NCI-H524 treated with DMSO at 0.1 percent for 48 hours (cell line): ENCODE measurements at places on chromosomes 5 and 9.

DNA sequence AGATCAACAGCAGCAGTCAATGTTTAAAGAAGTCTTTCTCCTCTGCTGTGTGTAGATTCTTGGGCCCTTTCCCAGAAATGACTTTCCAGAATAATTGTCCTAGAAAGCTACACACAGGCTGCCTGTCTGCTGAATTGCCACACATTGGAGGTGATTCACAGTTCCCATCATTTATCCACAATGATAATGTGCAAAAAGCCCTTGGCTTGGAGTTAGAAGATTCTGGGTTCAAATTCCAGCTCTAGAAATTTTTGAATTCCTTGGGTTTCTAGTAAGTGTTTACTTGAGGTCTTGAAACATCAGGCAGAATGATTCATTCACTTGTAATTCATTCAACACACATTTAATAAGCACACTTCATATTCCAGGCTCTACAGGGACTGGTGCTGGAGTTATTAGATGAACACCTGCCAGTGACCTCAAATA is 28.6 kb upstream of the EPB41L4B start:
- DNase-seq, result peak; percentile 63

DNA sequence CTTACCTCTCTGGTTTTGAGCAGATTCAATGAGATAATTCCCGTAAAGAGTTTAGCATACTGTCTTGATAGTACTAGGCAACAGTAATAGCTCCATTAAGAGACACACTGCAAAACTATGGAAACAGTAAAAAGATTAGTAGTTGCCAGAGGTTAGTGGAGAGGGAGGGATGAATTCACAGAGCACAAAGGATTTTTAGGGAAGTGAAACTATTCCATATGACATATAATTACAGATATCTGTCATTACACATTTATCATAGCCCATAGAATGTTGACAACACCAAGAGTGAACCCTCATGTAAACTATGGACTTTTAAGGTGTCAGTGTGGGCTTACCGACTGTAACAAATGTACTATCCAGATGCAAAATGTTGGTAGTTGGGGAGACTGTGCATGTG is 176.4 kb upstream of the PLCXD3 start:
- DNase-seq, result no peak

GRCh38 chr9:136856079-136856476 is 3.9 kb downstream of the MAMDC4 start:
- DNase-seq, result no peak

GRCh38 chr9:127035423-127035822 is 87.0 kb downstream of the ANGPTL2 start:
- DNase-seq, result no peak

GRCh38 chr9:82558346-82558745 is 504.6 kb downstream of the RASEF start:
- no peak for DNase-seq

DNA sequence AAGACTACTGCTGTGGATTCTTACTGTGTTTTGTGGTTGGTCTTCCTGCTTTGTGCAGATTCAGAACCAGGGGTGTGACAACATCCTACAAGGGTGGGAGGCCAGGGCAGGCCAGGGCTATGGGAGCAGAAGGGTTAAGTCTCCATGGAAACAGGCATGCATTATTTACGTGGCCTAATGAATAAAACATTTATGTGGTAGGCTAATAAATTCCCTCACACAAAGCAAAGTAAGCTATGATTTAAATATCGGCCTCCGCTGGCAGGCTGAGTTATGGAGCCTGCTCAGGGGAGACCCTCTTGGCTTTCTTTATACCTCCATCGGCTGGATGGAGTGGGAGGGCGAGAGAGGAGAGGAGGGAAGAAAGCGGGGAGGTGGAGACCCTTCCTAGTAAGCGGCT is 230.3 kb upstream of the MVB12B start:
- DNase-seq, result no peak

DNA sequence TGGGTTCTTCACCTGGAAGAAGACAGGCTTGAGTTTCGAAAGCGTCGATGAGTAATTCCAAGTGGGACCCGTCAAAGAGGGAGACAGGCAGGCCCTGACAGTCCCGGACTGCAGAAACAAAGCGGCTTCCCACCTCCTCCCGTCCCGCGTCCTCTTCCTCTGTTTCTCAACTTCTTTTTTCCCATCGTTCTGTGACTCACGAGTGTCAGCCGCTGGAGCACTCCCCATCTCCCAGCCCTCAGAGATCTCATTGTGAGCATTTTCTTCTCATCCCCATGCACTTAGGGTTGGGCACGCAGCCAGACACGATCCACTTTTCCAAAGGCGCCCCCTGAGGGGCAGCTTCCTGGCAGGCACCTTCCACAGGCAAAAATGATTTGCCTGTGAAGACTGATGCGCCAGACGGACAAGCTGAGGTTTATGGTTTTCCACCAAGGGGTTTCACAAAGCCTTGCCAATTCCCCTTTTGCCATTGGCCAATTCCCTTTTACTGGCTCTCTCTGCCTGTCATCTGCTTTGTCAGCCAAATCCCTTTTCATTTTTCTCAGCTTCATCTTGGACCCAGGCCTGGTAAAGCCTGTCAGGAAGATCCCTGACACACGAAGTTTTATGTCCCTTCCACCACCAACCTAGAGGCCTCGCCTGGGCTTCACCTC is 86.5 kb upstream of the ANKRD55 start:
- DNase-seq, result no peak

GRCh38 chr5:168570490-168571328 is 8.5 kb downstream of the PANK3 start:
- no peak for DNase-seq

DNA sequence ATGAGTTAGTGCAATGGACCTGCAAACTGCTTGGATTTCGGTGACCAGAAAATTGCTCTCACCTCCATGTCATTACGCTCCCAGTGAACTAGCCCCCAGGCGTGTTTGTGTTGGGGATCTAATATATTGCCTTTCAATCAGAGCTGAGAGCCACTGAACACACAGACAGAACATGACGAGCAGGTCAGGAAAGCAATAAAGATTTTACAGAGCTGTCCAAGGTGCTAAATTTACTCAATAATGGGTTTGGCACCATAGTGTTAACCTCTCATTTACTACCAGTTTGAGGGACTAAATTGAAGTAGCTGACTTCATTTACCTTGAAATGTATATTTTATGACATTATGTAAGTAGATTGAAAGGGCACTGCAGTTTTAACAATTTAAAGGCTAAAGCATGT is 383.0 kb downstream of the EBF1 start:
- no peak for DNase-seq

- DNase-seq, result no peak
These were observed 15.9 kb downstream of the EXD3 start for GRCh38 chr9:137406876-137407589.
